ENCODE measurements at places on chromosomes 1 and 21.

- no peak for DNase-seq
Measured at GRCh38 chr21:37249112-37249904, 17.8 kb downstream of the VPS26C start.

- no peak for DNase-seq
Measured at GRCh38 chr1:202007805-202008489, 2.4 kb upstream of the ELF3 start.

GRCh38 chr1:78255383-78255782 is 209.6 kb downstream of the GIPC2 start:
- no peak for DNase-seq

GRCh38 chr1:11143907-11144306 is 44.2 kb upstream of the EXOSC10 start:
- DNase-seq, result no peak

DNA sequence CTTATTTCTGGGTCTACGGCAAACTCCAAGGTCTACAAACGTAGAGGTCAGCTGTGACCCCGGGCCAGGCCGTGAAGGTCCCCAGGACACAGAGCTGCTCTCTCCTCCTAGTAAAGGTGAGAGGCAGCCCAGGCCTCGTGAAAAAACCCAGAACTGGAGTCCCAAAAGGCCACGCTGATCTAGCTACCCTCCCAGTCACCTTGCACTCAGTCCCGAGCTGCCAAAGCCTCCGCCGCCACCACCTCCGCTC is 125 bp downstream of the ATP5PF start:
- DNase-seq, result no peak

DNA sequence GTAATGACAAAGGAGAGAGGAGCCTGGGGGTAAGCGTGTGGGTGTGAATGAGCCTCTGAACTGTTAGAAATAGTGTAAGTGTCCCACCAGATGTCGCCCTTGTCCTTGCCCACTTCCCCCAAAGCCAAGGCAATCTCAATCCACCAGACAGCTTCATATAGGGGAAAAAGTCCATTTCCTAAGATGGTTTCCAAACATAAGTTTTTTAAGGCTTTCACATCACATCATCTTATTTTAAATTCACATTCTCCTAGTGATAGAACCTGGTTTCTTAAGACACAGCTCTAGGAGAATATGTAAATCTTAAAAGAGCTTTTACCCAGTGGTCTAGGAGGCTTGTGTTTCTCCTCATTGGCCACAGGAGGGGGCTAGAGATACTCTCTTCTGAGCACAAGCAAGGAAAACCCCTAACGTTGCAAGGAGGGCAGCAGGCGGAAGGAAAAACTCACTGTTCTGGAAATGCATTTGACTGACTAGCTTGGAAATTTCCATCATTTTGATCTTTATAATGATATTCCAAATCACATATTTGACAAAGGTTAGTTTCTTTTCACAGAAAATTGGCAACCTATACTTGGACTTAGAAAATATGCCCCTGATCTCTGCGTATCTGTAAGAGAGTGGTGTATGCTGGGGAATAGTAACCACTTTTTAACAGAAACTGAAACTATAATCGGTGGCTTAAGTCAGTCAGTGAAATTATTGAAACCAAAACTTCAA is 51.9 kb upstream of the LPAR3 start:
- peak; percentile 83 for DNase-seq

DNA sequence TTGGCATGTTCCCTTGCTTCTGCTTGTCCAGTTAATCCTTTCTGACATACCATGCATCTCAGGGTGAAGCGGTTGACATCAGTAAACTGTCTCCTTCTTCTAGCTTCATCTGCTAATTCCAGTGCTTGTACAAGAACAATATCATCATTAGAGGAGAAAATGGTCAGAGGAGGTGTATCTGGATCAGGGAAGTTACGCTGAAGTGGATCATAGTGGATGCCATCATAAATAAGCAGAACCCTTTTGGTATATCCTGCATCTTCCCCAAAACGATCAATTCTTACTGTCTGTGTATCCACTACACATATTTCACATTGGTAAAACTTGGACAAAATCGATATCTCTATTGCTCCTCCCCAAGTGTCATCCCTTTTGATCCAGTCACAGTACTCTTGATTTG is 2.0 kb downstream of the YOD1 start:
- no peak for DNase-seq

GRCh38 chr1:51518033-51518585 is 957 bp downstream of the EPS15 start:
- DNase-seq, result peak; percentile 45

DNA sequence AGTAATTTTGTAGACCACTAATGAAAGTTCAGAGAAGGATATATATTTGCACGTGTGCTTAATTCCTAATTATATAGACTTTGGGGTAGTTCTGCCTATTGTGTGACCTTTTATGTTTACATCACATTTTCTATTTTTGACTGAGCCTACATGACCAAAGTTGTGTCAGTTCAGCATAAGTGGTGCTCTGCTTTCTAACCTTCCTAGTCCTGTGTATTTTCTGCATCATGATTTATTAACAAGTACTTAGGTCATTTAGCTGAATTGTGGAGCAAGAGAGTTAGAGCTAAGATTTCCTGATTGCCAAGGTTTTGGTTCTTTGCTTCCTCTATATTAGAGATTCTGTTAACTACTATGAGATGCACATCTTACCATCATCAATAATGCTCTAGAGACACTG is 176.0 kb downstream of the C1orf21 start:
- no peak for DNase-seq

GRCh38 chr1:181205901-181206300 is 117.4 kb downstream of the IER5 start:
- no peak for DNase-seq

DNA sequence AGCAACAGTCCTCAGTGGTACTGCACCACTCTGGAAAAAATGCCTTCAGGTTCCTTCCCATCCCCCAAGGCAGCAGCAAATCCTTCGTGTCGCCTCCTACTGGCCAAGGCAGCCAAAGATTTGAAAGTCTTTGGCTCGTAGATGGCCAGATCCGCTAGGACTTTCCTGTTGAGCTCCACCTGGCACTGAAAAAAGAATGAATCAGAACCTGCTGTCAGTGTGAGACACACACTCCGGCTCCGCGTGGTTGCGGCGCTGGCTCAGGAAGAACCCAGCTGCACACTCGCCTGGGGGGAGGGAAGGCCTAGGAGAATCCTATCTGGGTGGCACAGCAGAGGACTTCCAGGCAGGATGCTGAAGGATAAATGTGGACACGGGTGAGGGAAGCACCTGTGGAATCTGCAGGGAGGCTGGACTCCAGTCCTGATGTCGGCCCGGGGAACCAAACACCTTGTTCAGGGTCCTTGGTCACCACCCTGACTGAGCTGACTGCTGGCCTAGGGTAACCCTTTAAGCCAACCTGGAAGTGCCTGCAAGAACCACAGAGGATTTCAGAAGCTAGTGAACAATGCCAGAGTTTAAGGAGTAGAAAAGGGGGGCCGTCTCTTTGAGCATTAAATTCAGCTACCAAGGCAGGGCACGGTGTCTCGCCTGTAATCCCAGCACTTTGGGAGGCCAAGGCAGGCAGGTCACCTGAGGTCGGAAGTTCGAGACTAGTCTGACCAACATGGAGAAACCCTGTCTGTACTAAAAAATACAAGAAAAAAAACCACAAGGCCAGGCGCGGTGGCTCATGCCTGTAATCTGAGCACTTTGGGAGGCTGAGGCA is 3.2 kb upstream of the CCNL2 start:
- peak; percentile 27 for DNase-seq

DNA sequence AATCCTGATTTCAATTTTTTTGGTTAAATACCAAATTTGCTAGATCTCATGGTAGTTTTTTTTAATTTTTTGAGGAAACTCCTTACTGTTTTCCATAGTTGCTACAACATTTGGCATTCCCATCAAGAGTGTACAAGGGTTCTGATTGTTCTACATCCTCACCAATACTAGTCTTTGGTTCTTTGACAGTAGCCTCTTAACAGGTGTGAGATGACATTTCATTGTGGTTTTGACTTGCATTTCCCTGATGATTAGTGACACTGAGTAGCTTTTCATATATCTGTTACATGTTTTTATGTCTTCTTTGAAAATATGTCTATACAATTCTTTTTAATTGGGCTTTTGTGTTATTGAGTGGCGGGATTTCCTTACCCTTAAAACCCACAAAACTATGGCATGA is 20.9 kb upstream of the RGS13 start:
- no peak for DNase-seq

GRCh38 chr1:52907068-52907811 is 14.3 kb downstream of the ECHDC2 start:
- no peak for DNase-seq

DNA sequence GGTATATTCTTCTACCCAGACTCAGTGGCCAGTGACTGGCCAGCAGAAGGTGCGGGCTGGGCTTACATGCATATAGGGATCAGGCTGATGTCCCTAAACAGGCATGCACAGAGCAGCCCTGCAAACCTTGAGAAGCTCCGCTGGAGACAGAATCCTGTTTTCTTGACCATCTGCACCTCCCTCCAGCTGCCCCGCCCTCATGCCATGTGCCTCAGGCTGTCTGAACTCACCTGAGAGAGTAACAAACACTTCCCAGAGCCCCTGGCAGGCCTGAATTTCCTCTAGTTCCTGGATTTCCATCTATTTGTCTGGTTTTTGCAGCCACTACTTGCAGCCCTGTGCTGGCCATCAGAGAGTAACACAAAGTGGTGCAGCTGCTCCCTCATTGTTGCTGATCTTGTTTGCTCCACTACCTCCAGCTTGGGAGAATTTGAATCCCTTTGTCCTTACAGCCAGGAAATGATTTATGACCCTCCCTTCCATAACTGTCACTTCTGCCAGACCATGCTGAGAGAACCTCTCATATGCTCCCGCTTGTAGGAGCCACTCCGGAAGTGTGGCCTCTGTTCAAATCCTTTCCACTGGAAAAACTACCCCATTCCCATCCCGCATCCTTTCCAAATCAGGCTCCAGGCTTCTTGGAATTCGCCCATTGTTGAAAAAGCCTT is 113.6 kb downstream of the NMNAT2 start:
- DNase-seq, result no peak

- peak; percentile 84 for DNase-seq
Measured at GRCh38 chr1:150922519-150922975, 3.6 kb upstream of the SETDB1 start.

- no peak for DNase-seq
Measured at GRCh38 chr1:91751275-91751674, 134.7 kb downstream of the TGFBR3 start.

- DNase-seq, result no peak
Measured at GRCh38 chr1:219664310-219665029, 51.6 kb upstream of the ZC3H11B start.

- DNase-seq, result peak; percentile 68
Measured at GRCh38 chr1:166479052-166479631, 312.3 kb upstream of the FAM78B start.

GRCh38 chr21:32710069-32710784 is 17.6 kb downstream of the SYNJ1 start:
- DNase-seq, result no peak

DNA sequence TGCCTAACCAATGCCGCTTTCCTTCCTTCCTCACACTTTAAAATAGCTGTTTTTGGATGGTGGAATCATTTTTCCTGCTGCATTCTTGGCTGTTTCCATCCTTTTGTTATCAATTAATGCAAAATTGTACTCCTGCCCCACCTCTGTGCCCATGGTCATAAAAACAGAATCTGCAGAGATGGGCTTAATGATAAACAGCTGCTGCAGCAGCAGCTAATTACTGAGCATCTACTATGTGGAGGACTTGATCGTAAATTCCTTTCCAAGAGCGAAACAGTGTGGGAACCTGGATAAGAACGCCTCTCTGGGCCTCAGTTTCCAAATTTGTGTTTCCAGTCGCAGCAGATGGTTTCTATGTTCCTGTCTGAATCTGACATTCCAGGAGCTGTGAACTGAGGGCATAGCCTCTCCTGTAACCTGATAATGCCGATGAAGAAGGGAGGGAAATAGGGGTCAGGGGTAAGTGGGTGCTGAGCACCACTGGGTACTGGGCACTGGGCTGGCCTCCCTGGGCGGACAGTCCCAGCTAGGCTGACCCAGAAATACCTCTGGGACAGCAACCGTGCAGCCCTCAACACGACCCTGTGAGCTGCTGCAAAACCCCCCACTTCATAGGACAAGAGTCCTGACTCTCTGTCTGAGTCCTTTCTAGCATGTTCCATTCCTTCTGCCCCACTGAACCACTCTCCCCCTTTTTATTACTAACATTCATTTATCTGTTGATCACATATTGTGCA is 121.7 kb downstream of the DMRTB1 start:
- no peak for DNase-seq

DNA sequence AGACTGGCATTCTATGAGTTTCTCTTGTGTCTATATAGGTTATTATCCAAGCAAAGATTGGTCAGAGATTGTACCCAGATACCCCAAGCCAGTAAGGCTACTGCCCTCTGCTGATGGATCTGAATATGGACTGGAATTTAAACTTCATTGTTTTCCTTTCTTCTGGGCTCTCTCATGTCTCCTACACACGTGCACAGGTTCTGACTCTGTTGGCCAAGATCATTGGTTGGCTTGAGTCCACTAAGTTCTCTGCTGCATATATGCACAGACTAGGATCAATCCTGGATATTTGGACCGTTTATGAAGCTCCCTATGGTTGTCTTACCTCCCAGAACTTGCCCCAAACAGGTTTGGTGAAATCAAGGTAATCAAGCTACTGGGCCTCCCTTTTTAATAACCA is 69.7 kb downstream of the CC2D1B start:
- no peak for DNase-seq

- DNase-seq, result no peak
Measured at GRCh38 chr1:30447701-30448100, 275.7 kb downstream of the MATN1 start.

DNA sequence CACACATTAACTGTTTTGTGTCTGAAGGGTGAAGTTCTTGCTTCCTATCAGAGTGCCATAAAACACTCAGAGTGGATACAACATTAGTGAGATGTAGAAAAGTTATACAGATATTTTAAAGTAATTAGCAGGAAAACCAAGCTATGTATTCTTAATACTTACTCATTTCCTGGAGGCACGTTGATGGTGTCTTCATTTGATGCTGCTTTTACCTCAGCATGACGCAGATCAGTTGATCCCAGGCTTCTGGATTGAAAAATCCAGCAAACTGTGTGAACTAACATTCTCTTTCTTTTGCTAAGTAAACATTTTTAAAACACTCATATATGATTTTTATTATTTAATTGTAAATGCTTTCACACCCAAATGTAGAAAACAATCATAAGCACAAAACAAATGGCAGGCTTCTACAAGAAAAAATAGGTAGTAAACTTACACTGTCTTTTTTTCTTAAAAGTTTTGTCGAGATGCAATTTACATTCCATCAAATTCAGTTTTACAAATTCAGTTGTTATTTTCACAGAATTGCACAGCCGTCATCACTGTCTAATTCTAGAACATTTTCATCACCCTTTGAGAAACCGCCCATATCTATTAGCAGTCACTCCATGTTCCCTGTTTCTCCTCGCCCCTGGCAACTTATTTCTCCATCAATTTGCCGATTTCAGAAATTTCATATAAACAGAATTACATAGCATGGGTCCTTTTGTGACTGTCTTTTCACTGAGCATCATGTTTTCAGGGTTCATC is 198.9 kb downstream of the LRRC7 start:
- DNase-seq, result no peak

- DNase-seq, result no peak
Measured at GRCh38 chr21:39961251-39961650, 94.0 kb downstream of the PCP4 start.

Measured in CD4-positive, alpha-beta T cell treated with Interleukin-6 for 4 hours (primary cell).